Memory B cell (primary cell): ENCODE measurements at places on chromosomes 3 and 15.

- H3K27me3 ChIP-seq = no peaks in the 10 kb centered on the region
- no peak for DNase-seq
- H3K27ac ChIP-seq = no peak overlapping the region
- peaks cover 7% of the 10 kb centered on the region for H3K4me1 ChIP-seq
- H3K36me3 ChIP-seq = peaks cover 4% of the 10 kb centered on the region
- H3K4me3 ChIP-seq = no peak overlapping the region
These were observed 21.0 kb upstream of the LIMD1 start for GRCh38 chr3:45573591-45573990.

GRCh38 chr15:77168141-77168540 is 97.2 kb upstream of the TSPAN3 start:
- H3K27me3 ChIP-seq = no peaks in the 10 kb centered on the region
- H3K4me1 ChIP-seq = peaks cover 12% of the 10 kb centered on the region
- peak overlapping the region; percentile 47 for H3K27ac ChIP-seq
- no peak for DNase-seq

DNA sequence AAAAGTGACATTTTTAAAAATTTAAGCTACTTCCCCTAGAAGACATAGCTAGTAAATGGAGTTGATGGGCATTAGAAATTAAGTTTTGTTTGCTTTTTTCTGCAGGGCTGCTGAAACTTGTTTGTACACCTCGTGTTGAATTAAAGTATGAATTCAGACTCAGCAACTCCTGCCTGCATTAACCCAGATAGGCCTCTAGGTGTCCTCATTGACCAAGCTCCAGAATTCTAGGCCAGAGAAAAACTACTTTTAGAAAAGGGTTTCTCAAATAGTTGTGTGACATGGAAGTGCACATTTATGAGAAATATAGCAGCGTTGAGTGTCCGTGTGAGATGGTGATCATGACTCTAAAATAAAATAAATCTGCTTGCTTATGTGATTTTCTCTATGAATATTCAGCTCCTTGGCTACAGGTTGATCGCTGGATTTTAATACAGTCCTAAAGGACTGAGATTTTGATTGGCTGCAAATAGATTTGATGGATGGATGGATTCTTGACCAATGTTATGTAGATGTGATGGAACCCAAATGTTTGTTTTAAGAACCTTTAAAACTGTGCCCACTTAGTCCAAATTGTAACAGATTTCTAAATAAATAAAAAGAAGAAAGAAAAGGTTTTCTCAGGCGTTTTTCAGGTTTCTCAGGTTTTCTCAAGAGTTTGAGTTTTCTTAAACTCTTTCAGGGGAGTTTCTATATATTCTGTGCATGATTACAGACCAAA is 39.4 kb upstream of the LMOD3 start:
- H3K27me3 ChIP-seq = no peaks in the 10 kb centered on the region
- DNase-seq = peak; percentile 27
- no peaks in the 10 kb centered on the region for H3K4me1 ChIP-seq
- no peak overlapping the region for H3K27ac ChIP-seq
- H3K36me3 ChIP-seq = no peaks in the 10 kb centered on the region

- peak overlapping the region; percentile 65 for H3K4me3 ChIP-seq
- peak overlapping the region; percentile 32 for H3K27ac ChIP-seq
- no peak for DNase-seq
- no peaks in the 10 kb centered on the region for H3K27me3 ChIP-seq
- H3K4me1 ChIP-seq = peaks cover 5% of the 10 kb centered on the region
These were observed 14.9 kb downstream of the LIPH start for GRCh38 chr3:185537369-185537970.

- DNase-seq = no peak
- no peak overlapping the region for H3K4me3 ChIP-seq
- H3K36me3 ChIP-seq = no peaks in the 10 kb centered on the region
- H3K4me1 ChIP-seq = no peaks in the 10 kb centered on the region
These were observed 26.4 kb downstream of the MINAR1 start for GRCh38 chr15:79458491-79458890.

DNA sequence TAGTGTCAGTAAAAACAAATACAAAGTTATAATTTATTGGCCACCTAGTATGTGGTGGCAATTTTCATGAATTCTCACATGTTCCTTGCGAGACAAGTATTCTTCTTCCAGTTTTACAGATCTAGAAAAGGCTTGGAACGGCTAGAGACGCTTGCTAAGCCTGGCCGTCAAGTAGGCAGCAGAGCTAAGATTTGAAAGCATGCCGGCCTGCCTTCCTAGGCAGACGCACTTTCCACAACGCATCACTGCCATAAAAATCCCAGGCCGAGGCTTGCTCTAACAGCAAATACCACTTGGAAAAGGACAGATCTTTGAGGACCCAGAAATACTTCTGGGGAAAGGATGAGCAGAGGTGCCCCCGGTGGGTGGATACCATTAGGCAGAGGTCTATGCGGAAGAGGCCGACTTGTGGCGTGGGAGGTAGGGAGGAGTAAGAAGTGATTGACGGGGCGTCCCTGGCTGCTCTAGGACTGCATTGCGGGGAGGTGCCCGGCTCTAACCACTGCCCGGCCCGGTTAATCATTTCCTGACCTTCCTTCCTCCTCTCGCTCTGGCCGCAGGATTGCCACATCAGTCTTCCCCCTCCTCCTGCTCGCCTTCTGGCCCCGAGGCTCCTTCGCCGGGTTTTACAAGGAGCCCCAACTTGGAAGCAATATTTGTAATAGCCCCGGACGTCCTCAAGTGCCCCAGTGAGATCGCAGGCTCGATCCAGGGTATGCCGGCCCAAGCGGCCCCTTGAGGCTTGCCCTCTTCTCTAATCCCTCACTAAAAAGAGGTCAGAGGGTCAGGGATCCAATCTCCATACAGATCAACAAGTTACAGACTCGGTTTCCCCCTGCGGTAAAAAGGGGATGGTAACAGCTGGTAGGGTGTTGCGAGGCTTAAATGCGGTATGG is 1.3 kb upstream of the USP3 start:
- no peaks in the 10 kb centered on the region for H3K27me3 ChIP-seq
- no peaks in the 10 kb centered on the region for H3K36me3 ChIP-seq
- H3K4me1 ChIP-seq = peaks cover 43% of the 10 kb centered on the region
- DNase-seq = peak; percentile 65

DNA sequence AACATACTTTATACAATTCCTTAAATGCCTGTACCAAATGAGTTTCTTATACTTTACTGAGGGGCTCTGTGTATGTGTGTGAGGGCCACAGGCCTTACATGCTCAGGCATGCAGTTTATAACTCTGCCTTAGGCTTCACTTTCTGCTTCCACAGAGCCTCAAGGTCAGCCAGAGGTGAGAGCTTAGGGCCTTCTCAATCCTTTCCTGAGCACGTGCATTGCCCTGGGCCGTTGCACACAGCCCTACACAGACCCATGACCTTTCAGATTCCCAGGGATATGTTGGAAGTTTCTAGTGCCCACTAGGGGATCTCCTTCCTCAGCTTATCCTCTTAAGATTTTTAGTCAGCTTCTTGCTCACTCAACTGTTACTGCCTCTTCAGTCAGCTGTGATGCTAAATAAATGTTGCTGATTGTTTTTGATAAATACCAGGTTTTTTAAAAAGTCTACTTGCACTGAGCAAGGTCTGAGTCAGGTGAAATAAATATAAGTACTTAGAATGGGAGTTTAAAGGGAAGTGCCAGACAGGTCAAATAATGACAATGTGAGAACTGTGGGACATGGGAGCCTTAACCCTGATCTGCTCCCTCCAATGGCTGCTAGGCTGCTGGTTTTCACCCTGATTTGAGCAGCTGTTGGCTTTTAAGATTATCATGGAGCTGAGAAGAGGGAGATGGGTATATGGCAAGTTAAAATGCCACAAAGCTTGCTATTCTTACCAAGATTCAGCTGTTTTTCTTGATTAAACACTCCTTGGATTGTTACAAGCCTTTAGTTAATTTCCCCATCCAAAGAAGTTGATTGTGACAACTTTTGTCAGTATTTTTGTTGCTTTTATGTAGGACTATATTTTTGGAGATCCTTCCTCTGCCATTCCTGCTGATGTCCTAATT is 169.5 kb downstream of the PLD1 start:
- H3K27me3 ChIP-seq = peaks cover 4% of the 10 kb centered on the region
- DNase-seq = no peak
- no peaks in the 10 kb centered on the region for H3K36me3 ChIP-seq
- H3K27ac ChIP-seq = no peak overlapping the region
- H3K4me3 ChIP-seq = no peak overlapping the region

DNA sequence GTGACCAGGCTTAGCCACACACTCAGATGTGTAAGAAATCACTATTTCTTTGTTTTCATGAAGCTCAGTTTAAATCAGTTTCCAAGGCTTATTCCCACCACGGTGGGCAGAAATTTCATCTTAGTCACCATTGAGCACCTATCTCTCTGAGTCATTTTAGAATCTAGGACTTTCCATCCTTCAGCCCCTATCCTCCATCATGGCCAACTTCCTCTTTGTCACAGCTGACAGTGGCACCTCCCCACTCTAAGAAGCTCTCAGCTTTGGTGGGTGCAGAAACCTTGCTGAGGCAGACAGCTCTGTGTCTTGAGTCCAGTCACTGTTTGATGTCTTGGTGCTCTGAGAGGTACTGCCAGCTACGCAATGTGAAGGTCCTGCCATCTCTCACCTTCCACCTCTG is 32.9 kb downstream of the SNTN start:
- H3K4me3 ChIP-seq = no peak overlapping the region
- no peak overlapping the region for H3K27ac ChIP-seq
- no peaks in the 10 kb centered on the region for H3K4me1 ChIP-seq
- peaks cover 4% of the 10 kb centered on the region for H3K27me3 ChIP-seq
- H3K36me3 ChIP-seq = no peaks in the 10 kb centered on the region

DNA sequence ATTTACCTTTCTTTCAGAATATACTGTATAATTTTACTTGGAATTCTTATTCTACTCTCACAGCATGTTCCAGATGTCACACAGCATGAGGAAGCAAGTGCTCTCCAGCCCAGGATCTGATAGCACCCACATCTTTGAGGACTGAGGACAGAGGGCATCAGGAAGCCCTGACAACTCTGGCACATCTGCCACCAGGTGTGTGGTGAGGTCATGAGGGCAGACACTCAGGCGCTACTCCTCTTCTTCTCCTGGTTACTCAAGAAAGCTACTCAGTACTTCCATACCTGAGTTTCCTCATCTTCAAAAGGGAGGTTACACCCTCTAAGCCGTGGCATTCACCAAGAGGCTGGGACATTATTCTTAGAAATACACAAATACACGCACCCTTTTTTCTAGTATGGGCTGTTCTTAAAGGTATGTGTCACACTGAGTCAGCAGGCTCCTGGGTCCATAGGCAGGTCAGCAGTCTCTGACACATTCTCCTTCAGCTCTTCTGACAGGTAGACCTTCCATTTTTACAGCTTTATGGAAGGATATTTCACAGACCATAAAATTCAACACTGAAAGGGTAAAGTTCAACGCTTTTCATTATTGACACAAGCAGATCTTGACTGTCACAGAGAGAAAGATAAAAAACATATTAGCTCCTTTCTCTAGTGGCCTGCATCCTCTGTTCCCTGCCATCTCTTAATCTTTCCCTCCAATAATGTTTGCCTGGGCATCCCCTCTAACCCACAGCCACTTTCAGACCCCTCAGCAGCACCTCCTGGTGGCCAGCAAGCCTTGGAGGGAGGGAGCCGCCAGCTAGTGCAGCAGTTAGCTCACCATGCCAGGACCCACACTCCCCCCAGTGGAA is 103.2 kb upstream of the TJP1 start:
- H3K4me1 ChIP-seq = no peaks in the 10 kb centered on the region
- peaks cover 2% of the 10 kb centered on the region for H3K27me3 ChIP-seq
- no peak for DNase-seq
- H3K27ac ChIP-seq = no peak overlapping the region
- H3K4me3 ChIP-seq = no peak overlapping the region
- no peaks in the 10 kb centered on the region for H3K36me3 ChIP-seq

DNA sequence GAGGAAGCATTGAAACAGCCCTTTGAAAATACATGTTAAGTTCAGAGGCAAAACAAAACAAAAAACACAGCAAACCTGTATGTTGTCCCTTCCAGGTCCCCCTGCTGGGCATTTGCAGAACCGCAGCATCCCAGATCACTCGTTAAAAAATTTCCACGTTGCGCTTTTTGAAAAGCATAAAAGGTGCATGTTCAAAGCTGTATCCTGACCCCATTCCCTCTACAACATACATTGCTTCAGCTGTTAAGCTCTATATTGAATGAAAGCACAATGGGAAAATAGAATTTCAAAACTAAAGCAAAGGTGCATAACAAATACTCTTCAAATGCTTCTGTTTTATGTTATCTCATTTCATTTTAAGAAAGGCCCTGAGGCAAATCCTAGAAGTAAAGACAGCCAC is 328.3 kb downstream of the THSD4 start:
- peaks cover 5% of the 10 kb centered on the region for H3K27me3 ChIP-seq
- no peaks in the 10 kb centered on the region for H3K36me3 ChIP-seq
- H3K27ac ChIP-seq = no peak overlapping the region
- H3K4me3 ChIP-seq = no peak overlapping the region
- peaks cover 3% of the 10 kb centered on the region for H3K4me1 ChIP-seq

DNA sequence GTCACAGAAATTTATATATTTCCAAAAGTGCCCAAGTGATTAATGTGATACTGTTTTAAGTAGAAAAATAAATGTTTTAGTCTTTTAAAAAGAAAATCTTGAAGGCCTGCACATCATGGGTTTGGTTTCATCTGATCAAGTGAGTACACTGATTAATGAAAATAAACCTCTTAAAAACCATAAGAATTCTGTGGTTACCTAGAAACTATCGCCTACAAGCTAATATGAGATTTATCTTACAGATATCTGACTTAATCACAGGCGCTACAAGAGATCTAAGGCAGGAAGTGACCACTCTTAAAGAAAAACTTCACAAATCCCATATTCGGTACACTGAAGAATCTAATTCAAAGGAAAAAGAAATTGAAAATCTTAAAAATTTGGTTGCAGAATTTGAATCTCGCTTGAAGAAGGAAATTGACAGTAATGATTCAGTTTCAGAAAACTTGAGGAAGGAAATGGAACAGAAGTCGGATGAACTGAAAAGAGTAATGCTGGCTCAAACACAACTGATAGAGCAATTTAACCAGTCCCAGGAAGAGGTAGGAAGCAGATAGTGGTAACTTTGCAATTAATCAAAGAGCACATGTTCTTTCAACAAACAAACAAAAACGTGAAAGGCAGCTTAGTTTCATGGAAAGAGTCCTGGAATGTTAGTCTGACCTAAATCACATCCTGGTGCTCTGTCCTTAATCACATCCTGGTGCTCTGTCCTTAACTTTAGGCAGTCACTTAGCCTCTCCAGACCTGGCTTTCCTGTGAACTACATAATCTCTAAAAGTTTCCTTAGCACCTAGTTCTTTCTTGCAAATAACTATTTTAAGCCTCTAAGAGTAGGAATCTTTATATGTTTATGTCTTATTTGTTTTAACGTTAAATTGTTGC is 131.8 kb downstream of the CCNL1 start:
- H3K36me3 ChIP-seq = no peaks in the 10 kb centered on the region
- no peak overlapping the region for H3K27ac ChIP-seq
- H3K27me3 ChIP-seq = no peaks in the 10 kb centered on the region
- no peak overlapping the region for H3K4me3 ChIP-seq
- peaks cover 16% of the 10 kb centered on the region for H3K4me1 ChIP-seq
